Stimulated activated CD4-positive, alpha-beta T cell treated with anti-CD3 and anti-CD28 coated beads, TNF-alpha, amount 100 ng/mL, for 48 hours (primary cell): ENCODE measurements at places on chromosomes 11 and 22.

DNA sequence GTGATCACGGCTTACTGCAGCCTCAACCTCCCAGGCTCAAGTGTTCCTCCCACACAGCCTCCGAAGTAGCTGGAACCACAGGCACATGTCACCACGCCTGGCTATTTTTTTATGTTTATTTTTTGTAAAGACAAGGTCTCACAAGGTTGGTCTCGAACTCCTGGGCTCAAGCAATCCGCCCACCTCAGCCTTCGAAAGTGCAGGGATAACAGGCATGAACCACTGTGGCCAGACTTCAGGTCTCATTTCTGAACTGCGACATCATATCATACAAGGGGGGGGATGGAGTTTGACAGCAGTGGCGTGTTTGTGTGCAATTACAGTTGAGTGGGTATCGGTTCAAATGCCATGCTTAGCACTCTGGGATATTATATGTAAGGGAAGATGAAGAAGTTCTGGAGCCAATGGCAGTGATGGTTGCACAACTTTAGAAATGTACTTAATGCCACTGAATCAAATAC lies 6.9 kb downstream of the NAALADL1 start:
- DNase-seq = no peak

DNA sequence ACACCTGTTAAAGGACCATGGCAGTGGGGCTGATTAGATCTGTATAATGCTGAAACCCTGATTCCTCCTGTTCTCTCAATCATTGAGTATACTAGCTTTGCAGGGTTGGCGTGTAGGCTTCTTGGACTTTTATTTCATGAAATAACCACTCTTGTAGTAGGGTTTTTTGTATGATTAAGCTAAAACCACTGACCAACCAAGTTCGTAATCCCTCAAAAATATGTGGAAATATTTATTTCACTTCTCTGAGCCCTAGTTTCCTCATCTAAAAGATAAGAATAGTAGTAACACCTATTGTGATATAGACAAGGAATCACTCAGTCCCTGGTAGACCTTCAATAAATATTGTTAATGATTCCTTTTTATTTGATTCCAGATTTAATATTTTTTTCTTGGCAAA lies 4.2 kb downstream of the API5 start:
- DNase-seq = no peak

DNA sequence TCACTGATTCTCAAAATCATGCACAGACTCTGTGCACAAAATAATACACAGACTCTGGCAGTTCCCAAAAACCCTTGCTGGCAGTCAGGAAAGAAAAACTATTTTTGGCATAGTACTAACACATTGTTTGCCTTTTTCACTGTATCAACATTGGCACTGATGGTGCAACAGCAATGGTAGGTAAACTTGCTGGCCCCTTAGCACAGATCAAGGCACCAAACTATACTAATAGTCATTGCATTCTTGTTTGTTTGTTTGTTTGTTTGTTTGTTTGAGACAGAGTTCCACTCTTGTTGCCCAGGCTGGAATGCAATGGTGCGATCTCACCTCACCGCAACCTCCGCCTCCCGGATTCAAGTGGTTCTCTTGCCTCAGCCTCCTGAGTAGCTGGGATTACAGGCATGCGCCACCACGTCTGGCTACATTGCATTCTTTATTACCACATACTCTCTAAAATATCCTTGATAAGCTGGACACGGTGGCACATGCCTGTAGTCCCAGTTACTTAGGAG lies 81.0 kb upstream of the SLC6A5 start:
- DNase-seq = no peak

- no peak for DNase-seq
These were observed 13.5 kb downstream of the TSKU start for GRCh38 chr11:76796511-76797198.

- DNase-seq = no peak
These were observed 75.4 kb downstream of the SWAP70 start for GRCh38 chr11:9739123-9739900.

GRCh38 chr11:73645972-73646631 lies at the start of gene PLEKHB1:
TSS of gene PLEKHB1 (plus strand) at chr11:73646581. CDS start at chr11:73646609, 28 bp downstream.
- DNase-seq = no peak

- DNase-seq = no peak
These were observed 32.2 kb upstream of the ARFGAP3 start for GRCh38 chr22:42889304-42889703.

- no peak for DNase-seq
These were observed 585 bp downstream of the ARHGEF12 start for GRCh38 chr11:120336641-120337354.

GRCh38 chr11:82405421-82405820 lies 328.2 kb downstream of the FAM181B start:
- no peak for DNase-seq

- DNase-seq = no peak
These were observed 51.1 kb downstream of the CHRDL2 start for GRCh38 chr11:74680035-74680671.

GRCh38 chr22:34334893-34335292 lies 414.6 kb upstream of the LARGE1 start:
- no peak for DNase-seq

DNA sequence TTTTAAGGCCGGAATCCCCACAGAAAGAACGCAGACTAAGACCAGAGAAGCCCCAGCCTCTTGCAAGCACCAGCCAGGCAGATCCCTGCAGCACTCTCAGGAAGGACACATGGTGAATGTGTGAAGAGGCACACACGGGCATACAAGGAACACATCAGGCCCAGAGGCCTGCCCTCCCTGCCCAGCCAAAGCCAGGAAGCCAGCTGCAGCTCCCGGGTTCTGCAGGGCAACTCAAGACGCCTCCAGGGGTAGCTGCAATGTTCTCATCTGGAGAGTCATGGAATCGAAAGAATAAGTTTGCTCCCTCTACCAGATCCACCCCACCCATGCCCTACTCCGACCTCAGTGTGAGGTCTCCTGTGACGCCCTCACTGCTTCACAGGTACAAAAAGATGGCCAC lies 2.3 kb downstream of the DGCR2 start:
- no peak for DNase-seq

DNA sequence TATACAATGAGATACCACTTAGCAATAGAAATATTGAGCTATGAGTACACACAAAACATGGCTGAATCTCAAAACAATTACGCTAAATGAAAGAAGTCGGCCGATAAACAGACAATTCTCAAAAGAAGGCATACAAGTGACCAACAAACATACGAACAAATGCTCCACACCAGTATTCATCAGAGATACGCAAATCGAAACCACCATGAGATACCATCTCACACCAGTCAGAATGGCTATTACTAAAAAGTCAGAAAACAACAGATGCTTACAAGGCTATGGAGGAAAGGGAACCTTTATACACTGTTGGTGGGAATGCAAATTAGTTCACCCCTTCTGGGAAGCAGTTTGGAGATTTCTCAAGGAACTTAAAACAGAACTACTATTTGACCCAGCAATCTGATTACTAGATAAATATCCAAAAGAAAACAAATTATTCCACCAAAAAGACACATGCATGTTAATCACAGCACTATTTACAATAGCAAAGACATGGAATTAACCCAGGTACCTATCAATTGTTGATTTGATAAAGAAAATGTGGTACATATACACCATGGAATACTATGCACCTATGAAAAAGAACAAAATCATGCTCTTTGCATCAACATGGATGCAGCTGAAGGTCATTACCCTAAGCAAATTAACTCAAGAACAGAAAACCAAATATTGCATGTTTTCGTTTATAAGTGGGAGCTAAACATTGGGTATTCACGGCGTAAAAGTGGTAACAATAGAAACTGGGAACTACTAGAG lies 90.9 kb upstream of the GRAMD1B start:
- no peak for DNase-seq

GRCh38 chr11:110323786-110324185 lies 27.4 kb upstream of the RDX start:
- no peak for DNase-seq

DNA sequence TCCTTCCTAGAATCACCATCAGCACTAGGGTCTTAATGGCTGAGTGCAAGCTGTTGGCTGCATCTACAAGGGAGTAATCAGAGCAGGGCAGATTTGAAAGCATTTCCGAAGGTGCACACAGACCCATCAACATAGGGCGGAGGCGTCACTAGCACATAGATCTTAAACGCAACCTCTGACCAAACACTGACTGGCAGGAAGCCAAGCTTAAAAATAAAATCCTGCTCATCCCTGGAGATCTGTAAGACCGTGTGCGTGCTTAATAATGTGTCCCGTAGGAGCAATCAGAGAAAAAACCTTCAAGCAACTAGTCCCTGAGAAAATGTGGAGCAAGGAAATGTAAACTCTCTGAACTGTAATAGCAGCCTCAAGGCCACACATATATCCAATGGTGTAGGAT lies 470.5 kb downstream of the ETS1 start:
- no peak for DNase-seq

- no peak for DNase-seq
These were observed at the start of gene SHISA8 for GRCh38 chr22:41915035-41915785. TSS of gene SHISA8 (minus strand) at chr22:41915074. CDS start at chr22:41914667, 407 bp downstream.

GRCh38 chr11:65310736-65311135 lies 3.9 kb upstream of the CDC42EP2 start:
- no peak for DNase-seq

DNA sequence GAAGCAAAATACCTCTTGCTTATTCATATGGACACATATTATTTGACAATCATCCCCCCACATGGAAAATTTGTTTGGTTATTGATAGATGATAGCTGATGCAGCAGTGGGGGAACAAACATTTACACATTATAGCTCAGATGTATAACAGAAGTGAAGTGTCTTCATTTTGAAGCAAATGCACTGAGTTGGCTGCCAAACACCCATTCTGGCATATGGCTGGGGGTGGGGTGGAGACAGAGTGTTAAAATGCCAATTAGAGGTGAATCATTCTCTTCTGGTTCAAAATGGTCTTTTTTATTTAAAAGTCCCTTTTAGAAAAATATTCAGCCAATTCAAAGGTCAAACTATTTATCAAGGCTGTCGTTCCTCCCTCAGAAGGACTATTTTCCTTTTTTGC lies 157.3 kb upstream of the TRPC6 start:
- no peak for DNase-seq

DNA sequence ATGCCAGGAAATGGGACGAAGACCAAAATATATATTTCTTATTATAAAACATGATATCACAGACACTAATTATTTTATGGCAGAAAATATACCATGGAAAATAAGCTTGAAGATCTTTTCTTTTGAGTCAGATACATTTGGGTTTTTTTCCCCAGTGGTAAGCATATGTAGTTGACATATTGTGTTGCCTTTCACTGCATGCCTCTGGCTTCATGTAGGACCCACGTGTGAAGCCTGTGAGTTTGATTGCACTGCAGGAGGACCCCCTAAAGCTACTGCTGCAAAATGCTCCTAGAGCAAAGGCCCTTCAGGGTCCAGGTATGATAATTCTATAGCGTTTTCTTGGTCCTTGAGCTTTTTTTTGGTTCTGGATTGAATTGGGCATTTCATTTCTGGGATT lies 190.7 kb upstream of the KIRREL3 start:
- no peak for DNase-seq

DNA sequence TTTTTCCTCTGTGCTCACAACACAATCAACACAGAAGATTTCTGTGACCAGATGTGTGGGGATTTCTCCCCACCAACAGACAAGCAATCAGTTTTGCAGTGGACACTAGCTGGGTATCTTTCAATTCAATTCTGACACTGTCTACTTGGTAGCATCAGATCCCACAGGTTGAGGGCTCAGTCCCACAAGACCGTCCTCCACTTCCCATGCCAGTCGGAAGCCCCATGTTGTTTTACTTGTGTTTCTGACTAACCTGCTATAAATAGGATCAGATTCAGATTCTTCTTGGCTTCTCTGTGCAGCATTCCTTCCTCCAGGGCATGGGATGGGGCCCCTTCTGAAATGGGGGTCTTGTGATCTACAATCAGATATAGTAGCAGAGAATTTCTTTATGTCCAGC lies 19.6 kb downstream of the ACER3 start:
- DNase-seq = no peak
